ENCODE measurements at places on chromosomes 11 and 22. TPM values are rescaled to one million over a fixed set of nuclear protein-coding genes. Genes with fewer than 3 reads are reported as not detected.

DNA sequence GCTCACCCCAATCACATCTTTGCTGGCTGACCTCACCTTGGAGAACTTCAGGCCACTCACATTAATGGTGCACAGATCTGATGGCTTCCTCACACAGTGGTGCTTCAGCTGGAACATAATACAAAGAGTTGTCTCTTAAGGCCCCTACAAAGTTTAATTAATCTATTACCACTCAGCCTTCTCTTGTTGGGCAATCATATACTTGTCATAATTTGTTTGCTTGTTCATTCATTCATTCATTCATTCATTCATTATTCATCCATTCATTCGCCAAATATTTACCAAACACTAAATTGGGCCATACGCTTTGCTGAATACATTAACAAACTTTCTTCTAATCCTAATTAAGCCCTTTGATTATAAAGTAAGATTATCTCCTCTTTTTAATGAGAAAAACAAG is 15.1 kb downstream of the XRRA1 start:
- no peak for DNase-seq

Gene WBP2NL
- 2.7 TPM for polyA plus RNA-seq

GRCh38 chr11:12942157-12942556 is 67.0 kb upstream of the RASSF10 start:
- DNase-seq, result no peak

DNA sequence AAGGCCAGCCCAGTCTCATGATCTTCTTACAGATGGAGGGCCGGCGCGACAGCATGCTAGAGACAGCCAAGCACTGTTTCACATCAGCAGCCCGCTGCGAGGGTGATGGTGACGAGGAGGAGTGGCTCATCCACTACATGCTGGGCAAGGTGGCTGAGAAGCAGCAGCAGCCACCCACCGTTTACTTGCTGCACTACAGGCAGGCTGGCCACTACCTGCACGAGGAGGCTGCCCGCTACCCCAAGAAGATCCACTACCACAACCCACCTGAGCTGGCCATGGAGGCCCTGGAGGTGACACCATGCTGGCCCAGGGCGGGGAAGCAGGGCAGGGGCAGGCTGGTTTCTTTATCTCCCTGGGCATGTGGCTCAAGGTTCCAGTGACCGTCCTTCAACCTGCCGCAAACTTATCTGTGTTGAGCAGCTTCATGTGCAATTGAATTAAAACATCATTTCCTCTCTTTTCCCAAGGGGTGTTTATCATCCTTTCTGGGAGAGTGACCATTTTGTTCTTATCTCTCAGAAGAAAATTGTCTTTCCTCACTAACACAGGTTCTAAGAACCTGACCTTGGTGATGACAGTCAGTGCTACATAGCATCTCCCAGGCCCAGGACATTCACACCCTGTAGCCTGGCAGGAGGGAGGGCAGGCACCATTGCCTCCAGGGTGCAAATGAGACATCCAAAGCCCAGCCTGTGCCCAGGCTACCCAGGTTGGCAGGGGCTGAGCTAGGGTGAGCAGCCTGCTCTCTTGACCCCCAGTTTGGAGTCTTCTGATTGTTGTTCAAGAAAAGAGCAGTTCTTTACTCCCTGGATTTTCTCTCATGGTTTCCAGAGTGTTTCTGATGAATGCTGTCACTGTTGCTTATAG is 80.7 kb downstream of the CABIN1 start:
- no peak for DNase-seq

Gene APOL6
- polyA plus RNA-seq, result 1.4 TPM

Gene KCTD14
- polyA plus RNA-seq, result 3.2 TPM

- no peak for DNase-seq
Observed at GRCh38 chr22:26781596-26781995, 124.2 kb downstream of the MIAT start.

- no peak for DNase-seq
Observed at GRCh38 chr22:41943661-41944209, 3.2 kb downstream of the CENPM start.

DNA sequence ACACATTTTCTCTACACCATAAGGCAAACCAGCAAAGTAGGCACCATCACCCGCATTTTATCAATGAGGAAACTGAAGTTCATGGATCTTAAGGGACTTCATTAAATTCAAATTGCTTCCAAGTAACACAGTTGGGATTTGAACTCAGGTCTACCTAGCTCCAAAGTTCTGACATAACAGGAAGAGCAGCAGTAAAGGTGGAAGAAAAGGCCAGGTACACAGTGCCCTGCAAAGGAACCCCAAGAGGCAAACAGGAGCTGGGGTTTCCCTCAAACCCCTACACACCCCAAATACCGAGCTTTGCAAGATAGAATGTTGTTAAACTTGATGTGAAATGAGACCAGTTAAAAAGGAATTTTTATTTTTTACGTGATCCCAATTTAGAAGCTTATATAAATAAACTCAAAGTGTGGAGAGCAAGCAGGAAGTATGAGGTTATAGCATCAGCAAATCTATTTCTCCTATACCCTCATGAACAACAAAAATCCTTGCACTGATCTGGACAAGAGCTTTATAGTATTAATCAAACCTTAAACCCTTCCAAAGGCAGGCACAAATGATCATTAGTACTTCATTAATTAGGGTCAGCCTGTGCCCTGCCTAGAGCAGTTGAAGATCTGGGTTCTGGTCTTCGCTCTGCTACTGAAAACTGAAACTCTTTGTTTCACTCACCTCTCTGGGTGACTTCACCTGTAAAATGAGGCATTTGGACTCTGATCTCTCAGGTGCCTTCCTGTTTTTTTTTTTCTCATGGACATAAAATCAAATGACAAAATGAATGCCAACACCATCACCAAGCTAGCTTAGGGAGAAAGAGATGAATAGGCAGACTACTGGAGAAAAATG is 36.5 kb downstream of the SYTL2 start:
- DNase-seq, result no peak

Gene THRSP
- 0.29 TPM for polyA plus RNA-seq

DNA sequence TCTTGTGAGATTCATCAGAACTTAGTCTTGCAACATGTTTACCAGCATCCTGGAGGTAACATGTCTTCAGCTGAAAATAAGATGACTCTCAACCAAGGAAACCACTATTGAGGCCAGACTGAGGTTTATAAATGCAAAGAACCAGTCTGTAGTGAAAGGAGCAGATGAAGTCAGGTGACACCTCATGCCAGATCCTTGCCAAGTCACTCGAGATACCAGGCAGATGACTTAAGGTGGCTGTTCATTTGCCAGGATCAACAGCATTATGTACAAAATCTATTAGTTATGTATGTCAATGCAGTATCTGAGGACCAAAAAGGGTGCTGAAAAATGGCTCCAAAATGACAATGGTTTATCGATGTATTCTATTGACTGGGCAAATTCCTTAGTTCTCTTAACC is 100.0 kb upstream of the SOX6 start:
- no peak for DNase-seq

GRCh38 chr22:26174280-26174679 is 5.0 kb downstream of the SEZ6L start:
- peak; percentile 94 for DNase-seq

DNA sequence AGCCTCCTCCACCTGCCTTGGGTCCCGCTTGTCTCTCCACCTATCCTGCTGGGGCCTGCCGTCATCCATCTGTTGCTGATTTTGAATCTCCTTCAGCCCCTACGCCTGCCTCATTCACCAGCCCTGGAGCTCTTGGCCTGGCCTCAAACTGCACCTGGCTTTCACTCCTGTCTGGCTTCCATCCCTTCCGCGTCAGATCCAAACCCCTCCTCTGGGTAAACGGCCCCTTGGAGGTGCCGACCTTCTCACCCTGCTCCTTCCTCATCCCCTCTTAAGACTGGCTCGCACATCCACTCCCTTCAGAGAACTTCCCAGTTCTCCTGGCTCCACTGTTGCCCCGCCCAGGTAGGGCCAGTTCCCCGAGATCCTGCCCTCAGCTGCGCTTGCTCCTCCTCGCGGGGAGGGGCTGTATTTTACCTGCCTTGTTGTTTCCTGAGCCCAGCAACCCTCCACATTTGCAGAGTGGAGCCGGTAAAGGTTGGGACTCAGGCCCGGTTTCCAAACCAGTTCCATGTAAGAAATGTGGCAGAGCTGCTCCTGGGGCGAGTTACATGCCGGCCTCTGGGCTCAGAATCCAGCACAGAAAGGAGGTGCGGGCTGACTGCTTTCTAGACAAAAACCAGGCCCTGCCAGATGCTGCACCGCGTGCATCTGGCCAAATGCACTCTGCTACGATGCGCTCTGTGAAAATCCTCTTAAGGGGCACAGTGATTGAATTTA is 13.9 kb upstream of the SHANK2 start:
- DNase-seq, result no peak

Gene TBX1
- 0.35 TPM for polyA plus RNA-seq

- DNase-seq, result peak; percentile 65
Observed at GRCh38 chr11:102293873-102294601, 23.2 kb upstream of the BIRC3 start.

Measured in spinal cord (tissue), 10 donors.